GM06990 (cell line): ENCODE measurements at places on chromosomes 3 and 15.

GRCh38 chr15:63870487-63871209 is 36.9 kb upstream of the HERC1 start:
- no peak for DNase-seq

DNA sequence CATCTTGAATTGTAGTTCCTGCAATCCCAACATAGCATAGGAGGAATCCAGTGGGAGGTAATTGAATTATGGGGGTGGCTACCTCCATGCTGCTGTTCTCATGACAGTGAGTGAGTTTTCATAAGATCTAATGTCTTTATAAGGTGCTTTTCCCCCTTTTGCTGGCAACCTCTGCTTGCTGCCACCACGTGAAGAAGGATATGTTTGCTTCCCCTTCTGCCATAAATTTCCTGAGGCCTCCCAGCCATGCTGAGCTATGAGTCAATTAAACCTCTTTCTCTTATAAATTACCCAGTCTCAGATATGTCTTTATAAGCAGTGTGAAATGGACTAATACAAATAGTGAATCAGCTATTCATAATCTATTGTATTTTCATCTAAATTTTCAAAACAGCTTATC is 537.3 kb downstream of the EPHA3 start:
- no peak for DNase-seq

DNA sequence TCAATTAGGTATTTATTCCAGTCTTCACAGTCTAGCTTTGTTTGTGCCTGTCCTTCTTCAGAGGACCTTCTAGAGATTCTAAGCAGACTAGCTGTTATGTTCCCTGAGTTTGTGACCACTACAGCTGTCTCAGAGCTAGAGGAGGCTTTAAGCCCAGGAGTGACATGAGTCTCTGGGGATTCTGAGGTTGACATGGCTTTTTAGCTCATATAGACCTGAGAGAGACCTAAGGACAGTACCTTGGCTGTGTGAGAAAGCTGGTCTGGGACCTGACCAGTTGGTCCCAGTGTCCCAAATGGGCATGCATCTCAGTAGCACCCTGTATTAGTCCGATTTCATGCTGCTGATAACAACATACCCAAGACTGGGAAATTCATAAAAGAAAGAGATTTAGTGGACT is 330.2 kb downstream of the DIPK2A start:
- DNase-seq: no peak

DNA sequence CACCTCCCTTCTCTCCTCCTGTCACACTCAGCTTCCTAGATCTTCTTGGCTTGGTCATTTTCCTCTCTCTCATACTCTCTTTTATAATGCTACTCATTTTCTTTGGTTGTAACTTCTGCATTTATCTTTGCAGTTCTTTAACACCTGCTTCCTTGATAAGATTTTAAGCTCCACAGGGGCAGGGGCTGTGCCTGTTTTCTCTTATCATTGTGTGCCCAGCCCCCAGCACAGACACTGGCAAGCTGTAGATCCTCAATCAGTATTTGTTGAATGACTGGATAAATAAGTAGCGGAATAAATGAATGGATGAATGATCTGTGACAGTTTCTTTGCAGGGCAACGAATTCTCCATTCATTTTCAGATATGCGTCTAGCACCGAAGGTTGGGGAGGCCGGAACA is 64.3 kb upstream of the MEX3B start:
- no peak for DNase-seq
